ENCODE measurements at places on chromosomes 7 and 10.

DNA sequence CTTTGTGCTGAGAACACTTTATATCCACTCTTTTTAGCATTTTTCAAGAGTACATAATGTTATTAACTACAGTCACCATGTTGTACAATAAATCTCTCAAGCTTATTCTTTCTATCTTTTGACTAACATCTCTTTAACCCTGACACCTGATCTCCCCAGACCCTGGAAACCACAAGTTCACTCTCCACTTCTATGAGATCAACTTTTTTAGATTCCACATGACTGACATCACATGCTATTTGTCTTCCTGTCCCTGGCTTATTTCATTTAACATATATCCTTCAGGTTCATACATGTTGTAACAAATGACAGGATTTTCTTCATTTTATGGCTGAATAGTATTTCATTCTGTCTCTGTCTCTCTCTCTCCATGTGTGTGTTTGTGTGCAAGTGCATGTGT lies 15.5 kb downstream of the SLC13A1 start:
- no peak for ATAC-seq

GRCh38 chr7:40916813-40917212 lies 782.0 kb downstream of the SUGCT start:
- no peak for ATAC-seq

- no peak for ATAC-seq
These were observed 143.6 kb downstream of the AGMO start for GRCh38 chr7:15418264-15418663.

DNA sequence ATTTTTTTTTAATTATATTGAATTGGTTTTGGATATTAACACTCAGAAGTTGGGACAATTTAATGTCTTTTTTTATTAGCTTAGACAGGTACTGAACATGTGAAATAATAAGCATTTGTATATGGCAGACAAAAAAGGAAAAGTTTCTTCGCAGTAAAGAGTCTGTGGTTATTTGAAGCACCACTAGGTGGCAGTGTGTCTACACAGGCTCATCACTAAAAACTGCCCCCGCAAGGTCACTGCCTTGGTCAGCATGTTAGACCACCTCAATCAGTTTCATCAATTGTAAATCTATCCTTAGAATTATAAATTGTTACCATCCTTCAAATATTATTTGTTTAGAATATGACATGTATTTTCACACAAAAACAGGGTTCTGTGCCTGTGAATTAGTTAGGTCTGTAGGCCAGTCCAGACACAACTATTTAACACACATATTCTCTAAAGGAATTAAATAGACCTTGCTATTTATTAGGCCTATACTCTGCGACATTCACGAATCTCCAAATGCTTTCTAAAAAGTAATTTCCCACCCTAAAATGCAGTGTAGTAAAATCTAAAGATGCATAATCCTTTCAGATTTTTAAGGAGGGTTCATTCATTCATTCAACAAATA lies 17.0 kb downstream of the PNLIPRP3 start:
- no peak for ATAC-seq

GRCh38 chr10:121942749-121943416 lies 15.1 kb upstream of the ATE1 start:
- ATAC-seq: no peak

- no peak for ATAC-seq
These were observed 41.5 kb upstream of the ST7 start for GRCh38 chr7:116911801-116912200.

DNA sequence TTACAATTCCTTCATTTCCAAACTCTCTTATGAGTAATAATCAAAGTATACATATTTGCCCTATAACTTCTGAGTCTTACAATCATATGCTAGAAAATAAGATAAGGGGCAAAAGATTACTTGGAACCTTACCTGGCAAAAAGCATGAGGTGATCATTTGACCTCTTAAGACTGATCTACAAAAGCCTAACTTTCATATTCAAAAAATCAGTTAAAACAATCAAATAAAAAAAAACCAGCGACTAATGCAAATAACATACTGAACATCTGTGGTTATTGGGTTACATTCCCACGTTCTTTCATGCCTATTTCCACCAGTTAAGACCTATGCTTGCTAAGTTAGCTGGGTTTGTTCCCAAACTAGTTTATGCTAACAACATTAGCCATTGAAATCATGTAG lies 187.6 kb downstream of the RNF133 start:
- no peak for ATAC-seq

DNA sequence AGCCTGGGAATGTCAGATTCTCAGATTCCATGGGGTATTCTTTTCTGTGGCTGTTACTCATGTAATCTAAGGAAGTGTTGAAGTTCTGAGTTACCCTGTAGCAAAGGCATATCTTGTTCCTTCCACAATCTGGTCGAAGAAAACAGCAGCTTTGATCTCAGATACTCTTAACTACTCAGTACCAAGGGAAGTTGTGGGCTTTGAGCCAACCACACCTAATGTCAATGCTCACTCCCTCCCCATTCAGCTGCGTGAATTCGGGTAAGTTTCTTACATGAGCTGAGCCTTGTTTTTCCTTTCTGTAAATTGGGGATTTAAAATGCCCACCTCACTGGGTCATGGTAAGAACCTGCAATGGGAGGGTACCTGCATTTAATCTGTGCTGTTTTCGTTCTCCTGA lies 52.5 kb downstream of the PTPRN2 start:
- no peak for ATAC-seq

- ATAC-seq: no peak
These were observed 141.7 kb downstream of the NRCAM start for GRCh38 chr7:108314551-108314950.

DNA sequence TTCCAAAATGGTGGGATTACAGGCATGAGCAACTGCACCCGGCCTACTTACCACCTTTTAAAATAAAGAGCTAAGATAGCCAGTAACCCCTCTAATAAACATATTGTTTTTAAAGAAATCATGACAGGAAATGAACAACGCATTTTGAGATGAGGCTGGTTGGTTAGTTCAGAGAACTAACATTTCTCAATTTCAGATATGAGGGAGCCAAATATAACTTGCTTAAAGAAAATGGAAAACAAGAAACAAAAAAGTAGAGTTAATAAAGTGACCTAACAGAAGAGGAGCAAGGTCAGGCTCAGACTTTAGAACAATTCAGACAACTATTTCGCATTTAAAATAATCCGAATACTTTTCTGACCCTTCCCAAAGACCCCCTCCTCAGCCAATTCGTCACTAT lies 254.9 kb upstream of the PHF14 start:
- ATAC-seq: no peak

GRCh38 chr7:24054236-24054635 lies 229.8 kb upstream of the NPY start:
- no peak for ATAC-seq

DNA sequence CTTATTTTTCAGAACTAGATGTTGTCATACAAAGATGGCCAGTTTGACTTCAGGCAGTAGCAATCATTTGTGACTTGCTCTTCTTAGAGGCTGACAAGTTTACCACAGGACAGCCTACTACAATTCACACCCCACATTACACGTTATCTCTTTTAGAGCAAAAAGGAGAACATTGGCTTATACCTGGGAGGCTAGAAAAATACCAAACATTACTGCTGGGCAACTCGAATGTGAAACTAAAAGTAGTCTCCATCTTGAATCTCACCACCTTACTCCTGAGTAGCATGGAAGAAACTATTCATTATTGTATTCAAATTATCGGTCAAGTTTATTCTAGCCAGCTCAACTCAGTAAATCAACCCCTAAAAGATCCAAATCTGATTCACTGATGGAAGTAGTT lies 90.7 kb upstream of the TMEM26 start:
- ATAC-seq: no peak

Measured in activated T-helper 17 cell treated with anti-CD3 and anti-CD28 coated beads, Interleukin-2, amount 50 U/mL, for 72 hours (primary cell).